ENCODE measurements at places on chromosomes 5 and 9. TPM values are rescaled to one million over a fixed set of nuclear protein-coding genes. Genes with fewer than 3 reads are reported as not detected.

Gene CDH12
- total RNA-seq: 0.17 TPM

Gene SHROOM1
- total RNA-seq: 6.1 TPM

DNA sequence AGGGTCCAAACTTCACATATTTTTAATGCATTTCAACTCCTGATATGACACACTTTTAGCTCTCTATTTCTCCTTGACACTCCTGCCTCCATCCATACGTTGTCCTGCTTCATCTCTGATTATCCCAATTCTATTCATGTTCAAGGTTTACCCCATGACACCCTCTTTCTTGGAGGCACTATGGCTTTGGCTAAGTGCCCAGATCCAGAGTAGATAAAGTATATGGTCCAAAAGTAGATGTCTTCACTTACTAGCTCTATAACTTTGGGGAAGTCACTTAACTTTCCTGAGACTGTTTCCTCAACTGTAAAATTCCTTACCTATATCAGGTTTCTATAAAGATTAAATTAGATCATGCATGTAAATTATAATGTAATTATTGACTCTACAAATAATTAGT lies 36.1 kb downstream of the SLC22A5 start:
- peak; percentile 4 for DNase-seq

Gene NR5A1
- not detected for total RNA-seq

GRCh38 chr5:77957931-77958521 lies 181.9 kb upstream of the TBCA start:
- no peak for DNase-seq

GRCh38 chr5:66144834-66145390 lies 812 bp downstream of the SREK1 start:
- DNase-seq: no peak

Gene IPO11
- total RNA-seq: 11.9 TPM

Gene AK8
- total RNA-seq: 0.08 TPM

GRCh38 chr5:131147258-131147657 lies 17.8 kb downstream of the HINT1 start:
- no peak for DNase-seq

DNA sequence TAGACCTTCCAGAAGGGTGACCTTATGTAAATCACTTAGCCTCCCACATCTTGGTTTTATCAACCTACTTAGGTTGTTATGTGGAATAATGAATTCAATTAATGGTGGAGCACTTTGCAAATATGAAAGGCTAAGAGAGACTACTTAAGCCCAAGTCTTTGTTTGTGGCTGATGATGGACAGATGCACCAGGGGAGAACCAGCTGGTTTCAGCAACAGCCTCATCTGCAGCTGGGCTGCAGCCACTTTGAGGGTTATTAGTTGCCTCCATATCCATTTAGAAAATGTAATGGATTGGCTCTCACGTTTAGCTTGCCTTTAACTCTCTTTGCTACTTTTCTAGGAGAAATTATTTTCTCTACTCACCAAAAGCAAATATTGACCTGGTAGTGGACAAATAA lies 146.6 kb downstream of the ESM1 start:
- DNase-seq: no peak

DNA sequence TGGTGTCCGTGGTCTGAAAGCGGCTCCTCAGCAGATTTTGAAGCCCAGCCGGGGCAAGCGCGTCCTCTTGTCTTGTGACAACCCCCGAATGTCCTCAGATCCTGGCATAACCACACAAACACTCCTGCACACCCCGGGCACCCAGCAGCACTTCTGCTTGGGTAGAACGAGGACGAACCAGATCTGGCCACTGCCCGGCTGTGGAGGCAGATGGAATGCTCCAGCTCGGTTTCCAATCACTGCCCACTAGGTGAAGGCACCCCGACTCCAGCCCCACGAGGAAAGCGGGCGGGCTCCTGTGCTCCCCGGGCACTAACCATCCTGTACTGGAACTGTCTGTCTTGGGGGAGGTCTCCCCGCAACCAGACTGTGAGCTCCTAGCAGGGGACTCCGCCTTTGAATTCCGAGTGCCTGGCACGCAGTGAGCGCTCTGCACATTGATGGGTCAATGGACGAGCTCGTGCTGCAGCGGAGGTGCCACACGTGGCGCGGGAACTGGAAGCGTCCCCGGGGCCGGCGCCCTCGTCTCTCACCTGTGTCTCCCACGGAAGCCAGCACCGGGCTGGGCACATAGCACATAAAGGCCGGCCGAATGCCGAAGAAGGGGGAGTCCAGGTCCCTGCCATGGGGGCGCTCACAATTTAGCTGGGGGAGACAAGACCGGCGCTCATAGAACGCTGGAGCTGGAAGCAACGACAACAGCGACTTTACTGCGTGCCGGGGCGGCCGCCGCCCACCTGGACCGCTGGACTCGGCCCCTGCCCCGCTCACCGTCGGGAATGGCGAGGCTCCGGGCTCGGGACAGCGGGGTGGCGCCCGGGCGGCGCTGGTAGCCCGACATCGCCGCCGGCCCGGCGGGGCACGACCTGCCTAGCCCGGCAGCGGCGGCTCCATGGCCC lies 608 bp downstream of the ENTR1 start:
- DNase-seq: no peak

GRCh38 chr5:109325456-109325855 lies 84.3 kb downstream of the PJA2 start:
- DNase-seq: no peak

DNA sequence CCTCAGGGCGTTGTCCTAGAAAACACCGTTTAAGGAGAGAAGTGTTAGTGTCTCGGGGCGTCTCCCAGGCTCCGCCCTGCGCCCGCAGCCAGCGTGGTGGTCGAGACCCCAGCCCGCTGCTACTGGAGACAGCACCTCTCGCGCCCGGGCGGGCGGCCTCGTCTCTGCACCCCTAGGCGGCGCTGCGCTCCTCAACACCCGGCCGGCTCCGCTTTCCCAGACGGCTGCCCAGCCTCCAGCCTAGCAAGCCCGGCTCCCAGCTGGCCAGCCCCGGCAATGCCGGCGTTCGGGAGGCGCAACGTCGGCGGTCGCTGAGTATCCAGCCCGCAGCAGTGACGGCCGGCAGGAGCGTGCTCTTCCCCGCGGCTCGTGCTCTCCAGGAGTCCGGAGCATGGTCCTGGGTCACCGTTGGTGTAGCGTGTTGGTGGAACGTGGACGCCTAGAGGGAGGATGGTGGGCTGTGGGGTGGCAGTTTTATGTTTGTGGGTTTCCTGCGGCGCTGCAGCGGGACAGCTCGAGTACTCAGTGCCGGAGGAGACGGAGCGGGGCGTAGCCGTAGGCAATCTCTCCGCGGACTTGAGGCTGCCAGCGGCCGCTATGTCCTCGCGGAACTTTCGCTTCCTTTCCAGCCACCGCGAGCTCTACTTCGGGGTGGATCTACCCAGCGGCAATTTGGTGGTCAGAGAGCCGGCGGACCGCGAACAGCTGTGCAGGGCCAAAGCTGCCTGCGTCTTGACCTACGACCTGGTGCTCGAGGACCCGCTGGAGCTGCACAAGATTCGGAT lies 536 bp downstream of the PCDHAC1 start:
- peak; percentile 44 for DNase-seq

Gene BTNL9
- 1.4 TPM for total RNA-seq
